ENCODE measurements at places on chromosomes 12 and 14.

DNA sequence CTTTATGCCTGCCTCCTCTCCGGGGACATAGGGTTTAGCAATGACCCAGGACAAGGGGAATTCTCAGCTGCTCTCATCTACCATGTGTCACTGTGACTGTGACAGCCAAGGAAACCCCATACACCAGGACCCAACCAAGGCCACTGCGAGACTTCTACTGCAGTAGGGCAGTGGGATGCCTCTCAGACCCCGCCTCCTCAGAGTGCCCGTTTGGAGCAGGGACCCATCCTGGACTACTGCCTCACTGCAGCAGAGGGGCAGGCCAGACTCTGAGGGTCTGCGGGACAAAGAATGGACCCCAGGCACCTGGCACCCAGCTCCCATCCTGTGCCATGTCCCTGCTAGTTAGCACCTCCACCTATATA lies 71.3 kb upstream of the DDX11 start:
- DNase-seq = no peak
- no peak overlapping the region for H3K4me3 ChIP-seq
- no peaks in the 10 kb centered on the region for H3K36me3 ChIP-seq
- H3K27ac ChIP-seq = no peak overlapping the region
- peaks cover 9% of the 10 kb centered on the region for H3K27me3 ChIP-seq

DNA sequence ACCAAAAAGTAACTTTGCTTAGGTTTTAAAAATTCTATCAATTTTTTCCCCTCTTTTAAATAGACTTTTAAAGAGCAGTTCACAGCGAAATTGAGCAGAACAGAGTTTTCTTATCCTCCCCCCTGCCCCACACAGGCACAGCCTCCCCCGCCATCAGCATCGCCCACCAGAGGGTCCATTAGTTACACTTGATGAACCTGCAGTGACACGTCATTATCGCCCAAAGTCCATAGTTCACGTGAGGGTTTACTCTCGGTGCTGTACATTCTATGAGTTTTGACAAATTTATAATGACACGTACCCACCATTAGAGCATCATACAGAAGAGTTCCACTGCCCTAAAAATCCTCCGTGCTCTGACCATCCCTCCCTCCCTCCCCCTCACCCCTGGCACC lies 58.4 kb downstream of the FZD10 start:
- no peaks in the 10 kb centered on the region for H3K4me1 ChIP-seq
- no peak overlapping the region for H3K27ac ChIP-seq
- peaks cover 8% of the 10 kb centered on the region for H3K27me3 ChIP-seq
- H3K4me3 ChIP-seq = no peak overlapping the region

GRCh38 chr12:116028619-116029018 lies 248.9 kb downstream of the MED13L start:
- peaks cover 4% of the 10 kb centered on the region for H3K4me1 ChIP-seq
- H3K27ac ChIP-seq = no peak overlapping the region
- H3K27me3 ChIP-seq = no peaks in the 10 kb centered on the region
- H3K4me3 ChIP-seq = no peak overlapping the region

DNA sequence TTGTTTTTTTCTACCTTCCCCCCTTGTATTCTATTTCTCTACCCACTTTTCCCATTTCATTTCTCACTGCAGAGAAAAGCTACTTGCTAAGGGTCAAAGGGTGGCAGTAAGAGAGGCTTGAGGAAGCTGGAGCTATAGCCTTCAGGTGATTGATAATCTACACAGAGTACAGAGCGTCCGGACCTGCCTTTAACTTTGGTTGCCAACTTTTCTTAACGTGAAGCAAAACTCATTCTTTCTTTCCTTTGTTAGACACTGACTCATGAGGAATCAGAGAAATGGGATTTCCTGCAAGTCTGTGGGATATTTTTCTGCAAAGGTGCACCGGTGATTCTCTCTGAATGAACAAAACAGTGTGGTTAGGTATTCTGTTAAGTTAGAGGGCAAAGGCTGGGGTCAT lies 133.3 kb downstream of the RMST start:
- DNase-seq = no peak
- H3K36me3 ChIP-seq = no peaks in the 10 kb centered on the region
- H3K4me3 ChIP-seq = peak overlapping the region; percentile 50
- H3K27ac ChIP-seq = no peak overlapping the region
- no peaks in the 10 kb centered on the region for H3K27me3 ChIP-seq
- H3K4me1 ChIP-seq = peaks cover 23% of the 10 kb centered on the region

GRCh38 chr12:61487728-61488127 lies 772.5 kb upstream of the USP15 start:
- no peaks in the 10 kb centered on the region for H3K27me3 ChIP-seq
- H3K4me3 ChIP-seq = no peak overlapping the region
- no peaks in the 10 kb centered on the region for H3K36me3 ChIP-seq
- H3K4me1 ChIP-seq = no peaks in the 10 kb centered on the region

DNA sequence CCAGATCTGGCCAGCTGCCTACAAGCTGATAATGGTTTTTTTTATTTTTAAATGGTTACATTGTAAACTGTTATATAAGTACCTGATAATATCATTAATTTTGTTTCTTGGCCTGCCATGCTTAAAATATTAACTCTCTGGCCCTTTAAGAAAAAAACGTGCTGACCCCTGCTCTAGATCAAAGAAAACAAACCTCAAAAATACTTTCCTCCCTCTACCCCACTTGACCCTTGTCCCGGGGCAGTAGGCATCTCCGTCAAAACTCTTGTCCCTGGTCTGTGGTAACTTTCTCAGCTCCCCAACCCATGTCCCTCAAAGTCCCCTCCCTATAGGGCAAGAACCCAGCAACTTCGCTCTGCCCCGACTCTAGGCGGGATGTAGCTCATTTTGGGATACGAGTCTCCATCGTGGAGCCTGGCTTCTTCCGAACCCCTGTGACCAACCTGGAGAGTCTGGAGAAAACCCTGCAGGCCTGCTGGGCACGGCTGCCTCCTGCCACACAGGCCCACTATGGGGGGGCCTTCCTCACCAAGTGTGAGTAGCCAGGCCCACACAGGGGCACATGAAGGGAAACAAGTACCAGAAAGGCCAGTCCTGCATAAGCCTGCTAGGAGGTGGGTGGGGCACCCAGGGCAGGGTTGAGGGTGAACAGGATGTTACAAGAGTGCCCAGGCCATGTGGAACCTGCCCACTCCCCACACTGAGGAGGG lies 3.5 kb downstream of the RDH5 start:
- H3K27me3 ChIP-seq = peaks cover 2% of the 10 kb centered on the region
- peak overlapping the region; percentile 5 for H3K27ac ChIP-seq
- peaks cover 28% of the 10 kb centered on the region for H3K4me1 ChIP-seq
- no peak overlapping the region for H3K4me3 ChIP-seq
- peaks cover 9% of the 10 kb centered on the region for H3K36me3 ChIP-seq

DNA sequence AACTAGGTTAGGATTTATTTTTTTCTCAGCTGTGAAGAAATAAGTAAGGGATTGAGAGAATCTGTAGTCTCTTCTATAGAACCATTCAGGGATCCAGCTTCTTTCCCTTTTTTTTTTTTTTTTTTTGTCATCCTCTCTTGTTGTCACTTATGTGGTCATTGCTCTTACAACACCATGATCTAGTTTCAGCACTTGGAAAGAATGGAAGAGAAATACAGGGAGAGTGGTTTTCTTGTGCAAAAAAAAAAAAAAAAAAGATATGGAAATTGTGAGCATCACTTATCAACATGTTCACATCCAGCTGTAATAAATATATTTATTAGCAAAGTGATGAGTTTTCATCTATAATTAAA lies 599.3 kb downstream of the SLC6A15 start:
- DNase-seq = no peak
- H3K27me3 ChIP-seq = no peaks in the 10 kb centered on the region
- H3K4me3 ChIP-seq = no peak overlapping the region
- no peaks in the 10 kb centered on the region for H3K4me1 ChIP-seq
- H3K27ac ChIP-seq = no peak overlapping the region
- no peaks in the 10 kb centered on the region for H3K36me3 ChIP-seq

DNA sequence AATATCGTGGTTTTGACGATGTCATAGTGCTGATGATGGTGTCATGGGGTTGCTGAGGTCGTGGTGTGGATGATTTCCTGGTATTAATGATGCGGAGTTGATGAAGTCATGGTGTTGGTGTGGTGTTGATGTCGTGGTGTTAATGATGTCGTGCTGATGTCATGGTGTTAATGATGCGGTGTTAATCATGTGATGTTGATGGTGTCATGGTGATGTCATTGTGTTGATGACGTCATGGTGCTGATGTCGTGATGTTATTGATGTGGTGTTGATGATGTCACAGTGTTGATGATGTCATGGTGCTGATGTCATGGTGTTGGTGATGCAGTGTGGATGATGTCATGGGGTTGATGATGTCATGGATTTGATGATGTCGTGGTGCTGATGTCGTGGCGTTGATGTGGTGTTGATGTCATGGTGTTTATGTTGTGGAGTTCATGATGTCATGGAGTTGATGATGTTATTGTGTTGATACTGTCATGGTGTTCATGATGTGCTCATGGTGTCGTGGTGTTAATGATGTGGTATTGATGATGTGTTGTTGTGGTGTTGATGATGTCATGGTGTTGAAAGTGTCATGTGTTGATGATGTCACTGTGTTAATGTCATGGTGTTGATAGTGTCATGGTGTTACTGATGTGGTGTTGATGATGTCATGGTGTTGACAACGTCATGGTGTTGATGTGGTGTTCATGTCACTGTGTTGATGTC lies 48.5 kb upstream of the RIMBP2 start:
- H3K36me3 ChIP-seq = no peaks in the 10 kb centered on the region
- no peak overlapping the region for H3K4me3 ChIP-seq
- no peaks in the 10 kb centered on the region for H3K27me3 ChIP-seq
- peak; percentile 55 for DNase-seq

GRCh38 chr14:24674204-24674970 lies 40.4 kb upstream of the GZMB start:
- H3K36me3 ChIP-seq = no peaks in the 10 kb centered on the region
- H3K4me3 ChIP-seq = no peak overlapping the region
- no peak for DNase-seq
- H3K27ac ChIP-seq = no peak overlapping the region
- no peaks in the 10 kb centered on the region for H3K27me3 ChIP-seq

GRCh38 chr12:44589697-44590096 lies 286.4 kb downstream of the NELL2 start:
- no peak overlapping the region for H3K4me3 ChIP-seq
- H3K27me3 ChIP-seq = no peaks in the 10 kb centered on the region
- no peaks in the 10 kb centered on the region for H3K36me3 ChIP-seq
- H3K27ac ChIP-seq = no peak overlapping the region

Data from glutamatergic neuron (in vitro differentiated cells).